ENCODE measurements at places on chromosomes 5 and 9.

DNA sequence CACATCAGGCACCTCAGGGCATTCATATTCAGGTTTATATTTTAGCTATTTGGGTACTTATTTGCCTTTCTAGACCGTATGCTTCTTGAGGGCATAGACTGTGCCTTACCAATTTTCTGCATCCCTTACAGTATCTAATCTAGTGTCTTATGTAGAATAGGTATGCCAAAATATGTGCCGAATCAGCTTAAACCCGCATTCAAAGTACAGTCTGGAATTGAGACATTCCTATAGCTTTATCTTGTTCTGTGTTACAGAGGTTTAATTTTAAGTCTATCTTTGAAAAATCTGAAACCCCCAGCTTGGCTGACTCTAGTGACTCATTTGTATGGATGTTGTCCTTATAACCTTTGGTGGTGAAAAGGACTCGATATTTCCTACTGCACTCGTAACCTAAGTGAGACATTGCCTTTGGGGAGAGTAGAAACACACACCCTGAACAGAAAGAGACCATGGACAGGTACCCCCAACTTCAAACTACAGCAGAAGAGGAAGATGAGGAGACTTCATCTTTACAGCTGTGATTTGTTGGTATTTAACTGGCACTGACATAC is 27.0 kb upstream of the TMOD1 start:
- no peak for DNase-seq

DNA sequence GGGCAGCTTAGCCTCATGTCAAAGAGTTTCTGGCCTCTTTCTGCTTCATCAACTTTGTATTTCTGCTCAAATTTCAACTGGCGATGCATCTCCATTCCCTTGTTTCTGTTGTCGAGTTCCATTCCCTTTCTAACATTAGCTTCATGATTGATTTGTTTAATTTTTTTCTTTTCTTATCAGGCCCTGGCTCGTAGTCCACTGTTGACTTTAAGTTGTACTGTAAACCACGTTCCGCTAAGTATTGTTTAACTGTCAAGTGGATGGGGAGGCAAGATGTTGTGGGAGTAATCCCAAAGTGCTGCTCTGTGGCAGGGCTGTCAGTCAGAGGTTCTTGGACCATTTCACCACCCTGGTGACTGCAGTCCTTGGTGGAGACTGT is 309.1 kb downstream of the PSAT1 start:
- no peak for DNase-seq

DNA sequence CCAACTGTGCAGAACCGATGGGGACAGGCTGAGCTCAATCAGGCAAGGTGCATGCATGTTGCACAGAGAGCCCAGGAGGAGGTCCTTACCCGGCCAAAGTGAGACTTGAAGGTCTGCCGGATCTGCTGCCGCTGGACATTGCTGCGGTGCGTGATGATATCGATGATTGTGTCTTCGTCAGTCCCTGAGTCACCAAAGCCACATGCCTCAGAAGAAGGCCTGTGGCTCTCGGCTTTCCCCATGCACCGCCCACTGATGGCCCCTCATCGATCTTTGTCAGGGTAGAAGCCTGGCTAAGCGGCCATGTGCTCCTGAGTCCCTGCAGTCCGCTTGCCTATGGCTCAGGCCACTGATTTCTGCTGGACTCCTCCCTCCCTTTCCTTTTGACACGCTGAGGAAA is 34.8 kb downstream of the ANXA6 start:
- no peak for DNase-seq

- DNase-seq = no peak
Observed at GRCh38 chr5:164146223-164146622, 640.8 kb downstream of the MAT2B start.

GRCh38 chr5:89435347-89435746 is 552.4 kb upstream of the MEF2C start:
- no peak for DNase-seq

DNA sequence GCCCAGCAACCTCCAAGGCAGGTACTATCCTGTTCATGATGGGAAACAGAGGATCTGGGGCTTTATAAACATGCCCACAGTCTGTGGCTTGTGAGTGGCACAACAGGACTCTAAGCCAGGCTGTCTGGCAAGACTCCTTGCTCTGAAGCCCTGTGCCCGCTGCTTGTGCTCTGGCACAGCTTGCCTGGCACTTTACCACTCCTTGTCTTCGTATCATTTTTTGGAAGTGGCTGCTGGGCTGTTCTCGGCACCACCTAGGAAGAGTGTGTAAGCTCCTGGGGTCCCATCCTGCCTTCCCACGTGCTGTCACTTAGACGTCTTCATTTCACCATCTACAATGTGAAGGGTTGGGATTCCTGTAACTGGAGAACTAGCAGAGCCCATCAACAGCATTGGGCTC is 59.3 kb upstream of the GLRX start:
- DNase-seq = no peak

DNA sequence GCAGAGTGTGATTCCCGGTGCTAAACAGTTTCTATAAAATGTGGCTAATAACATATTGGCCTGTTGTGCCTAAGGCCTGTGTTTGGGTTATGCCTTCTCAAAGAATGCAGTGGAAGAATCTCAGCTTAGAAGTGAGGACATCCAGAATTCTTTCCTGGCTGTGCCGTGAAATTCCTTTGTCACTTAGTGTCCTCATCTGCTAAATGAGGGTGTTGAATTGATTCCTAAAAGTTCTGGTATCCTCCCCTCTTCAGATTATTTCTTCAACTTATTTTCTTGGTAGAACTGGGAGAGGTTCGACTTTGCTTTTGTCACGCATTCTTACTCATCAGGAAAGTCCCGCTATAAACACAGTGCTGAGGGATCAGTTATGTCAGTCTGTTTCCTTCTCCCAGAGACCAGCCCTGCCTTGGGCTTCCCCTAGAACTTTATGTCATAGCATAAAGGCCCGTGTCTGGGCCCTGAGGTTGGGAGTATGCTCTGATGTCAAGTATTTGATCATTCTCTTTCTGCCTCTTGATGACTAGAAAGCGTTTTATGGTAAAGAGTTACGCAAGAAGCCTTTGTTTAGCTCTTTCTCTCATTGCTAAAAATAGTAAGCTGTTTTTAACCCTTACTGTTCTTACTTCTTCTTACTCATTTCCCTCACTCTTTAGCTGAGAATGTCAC is 29.5 kb downstream of the MTAP start:
- DNase-seq = no peak

GRCh38 chr5:135237748-135238103 is 161.3 kb downstream of the MACROH2A1 start:
- DNase-seq = no peak

DNA sequence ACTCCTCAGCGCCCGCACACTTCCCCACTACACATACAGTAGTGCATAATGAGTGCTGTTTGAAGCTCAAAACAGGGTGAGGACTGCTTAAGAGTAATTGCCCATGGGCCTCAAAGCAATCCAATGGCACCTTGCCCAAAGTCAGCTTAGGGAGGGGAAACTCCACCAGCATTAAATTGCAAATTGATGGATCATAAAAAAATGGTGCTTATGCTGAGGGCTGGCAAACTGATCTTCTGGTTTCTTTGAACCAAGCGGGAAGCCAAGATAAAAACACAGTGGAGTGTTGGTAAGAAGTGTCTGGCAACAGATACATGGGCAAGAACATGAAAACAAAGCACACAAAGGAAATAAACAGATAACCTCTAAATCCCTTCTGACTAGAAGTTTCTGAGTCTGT is 28.0 kb downstream of the TLE1 start:
- DNase-seq = no peak

DNA sequence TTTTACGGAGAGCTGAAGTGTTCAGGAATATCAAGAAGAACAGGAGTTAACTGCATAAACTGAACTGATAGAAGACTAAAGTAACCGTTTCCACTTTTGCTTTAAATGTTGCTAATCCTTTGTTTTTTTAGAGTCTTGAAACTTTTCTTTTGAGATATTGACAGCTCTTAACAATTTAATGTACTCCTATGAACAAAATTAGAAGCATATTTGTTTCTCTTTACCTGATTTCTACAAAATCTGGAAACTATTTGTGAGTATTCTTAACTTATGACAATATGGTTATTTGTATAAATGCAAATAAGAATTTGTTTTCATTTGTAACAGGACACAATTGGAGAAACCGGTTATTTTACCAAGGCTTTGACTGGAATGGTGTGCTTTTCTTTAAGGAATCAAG is 89.5 kb upstream of the FAM120A start:
- DNase-seq = no peak

DNA sequence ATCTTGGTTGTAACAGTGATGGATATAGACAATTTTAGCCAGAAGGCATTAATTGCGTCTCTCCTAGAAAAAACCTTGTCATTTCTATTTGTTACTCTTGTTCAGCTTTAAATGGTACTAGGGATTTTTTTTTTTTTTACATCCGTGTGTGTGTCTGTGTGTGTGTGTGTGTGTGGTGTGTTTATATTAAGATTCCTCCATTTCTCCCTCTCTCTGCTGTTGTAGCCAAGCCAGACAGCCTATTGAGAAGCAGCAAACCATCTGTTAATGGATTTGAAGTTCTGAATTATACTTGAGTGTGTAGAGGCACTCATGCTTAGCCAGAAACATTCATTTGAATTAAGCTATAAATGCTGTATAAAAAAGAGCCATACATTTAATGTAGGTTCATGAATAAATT is 72.3 kb downstream of the SLF1 start:
- DNase-seq = no peak

GRCh38 chr9:34664281-34665066 is 2.0 kb upstream of the CCL27 start:
- DNase-seq = peak; percentile 91

GRCh38 chr5:135210286-135211055 is 176.4 kb upstream of the PITX1 start:
- DNase-seq = no peak

GRCh38 chr5:9932770-9933169 is 302.6 kb upstream of the TAS2R1 start:
- peak; percentile 10 for DNase-seq

GRCh38 chr9:134190232-134191121 is 26.1 kb upstream of the RNU6ATAC start:
- no peak for DNase-seq

DNA sequence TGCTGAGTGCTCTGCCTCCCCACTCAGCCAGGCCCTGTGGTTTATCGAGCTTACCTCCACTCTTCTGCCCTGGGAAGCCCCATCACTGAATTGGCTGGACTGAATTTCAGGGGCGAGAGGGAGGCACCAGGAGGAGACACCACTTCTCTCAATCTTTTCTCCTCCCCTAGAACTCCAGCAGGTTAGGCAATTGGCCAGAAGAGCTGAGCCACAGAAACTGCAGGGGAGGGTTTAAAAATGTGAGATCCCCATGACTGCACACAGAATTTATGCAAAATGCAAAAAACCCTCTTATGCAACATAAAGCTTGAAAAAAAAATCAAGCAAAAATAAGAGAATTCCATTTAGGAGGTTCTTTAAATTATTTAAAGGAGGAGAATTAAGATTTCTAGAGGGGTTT is 29.9 kb downstream of the TUT7 start:
- DNase-seq = no peak

DNA sequence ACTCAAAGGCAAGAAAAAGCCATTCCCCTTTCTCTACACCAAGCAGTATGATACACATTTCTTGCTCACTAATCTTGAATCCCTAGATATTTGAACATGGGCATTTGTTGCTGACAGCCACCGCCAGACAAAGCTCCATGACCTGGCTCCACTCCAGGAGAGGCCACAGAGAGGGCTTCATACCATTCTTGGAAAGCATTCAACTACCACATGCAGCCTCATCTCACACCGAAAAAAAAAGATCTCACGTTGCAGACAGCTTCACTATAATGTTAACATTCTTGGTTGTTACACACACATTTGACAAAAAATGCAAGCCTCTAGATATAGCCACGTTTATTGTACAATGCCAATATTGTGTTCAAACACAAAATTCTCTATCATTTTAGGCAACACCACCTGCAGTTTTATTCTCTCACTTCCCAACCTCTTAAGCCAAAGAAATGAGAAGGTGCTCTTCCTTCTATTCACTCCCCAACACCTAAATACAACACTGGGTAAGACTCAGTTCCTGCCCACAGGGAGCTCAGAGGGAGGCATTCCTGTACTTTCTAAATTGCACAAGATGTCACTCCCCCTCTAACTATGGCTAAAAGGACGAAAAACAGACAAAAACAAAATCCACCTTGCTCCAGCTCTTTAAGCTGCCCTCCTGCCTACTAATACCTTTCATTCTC is 222.4 kb downstream of the TSSK1B start:
- DNase-seq = no peak

DNA sequence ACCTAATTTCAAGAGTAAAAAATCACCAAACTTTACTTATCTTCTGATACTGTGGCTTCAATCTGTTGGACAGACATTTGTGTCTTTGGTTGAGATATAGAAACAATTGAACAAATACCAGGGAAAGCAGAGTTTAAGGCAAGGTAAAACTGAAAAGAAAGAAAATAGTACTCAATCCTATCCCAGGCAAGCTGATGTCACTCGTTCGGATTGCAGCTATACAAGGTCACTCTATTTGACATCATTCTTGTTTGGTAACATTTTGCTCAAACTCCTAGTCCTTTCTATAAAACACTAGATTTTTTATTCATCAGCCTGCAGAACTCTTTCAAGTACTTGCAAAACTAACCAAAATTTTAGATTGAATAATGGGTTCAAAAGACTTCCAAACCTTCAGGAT is 91.9 kb upstream of the ANKRD55 start:
- DNase-seq = no peak

DNA sequence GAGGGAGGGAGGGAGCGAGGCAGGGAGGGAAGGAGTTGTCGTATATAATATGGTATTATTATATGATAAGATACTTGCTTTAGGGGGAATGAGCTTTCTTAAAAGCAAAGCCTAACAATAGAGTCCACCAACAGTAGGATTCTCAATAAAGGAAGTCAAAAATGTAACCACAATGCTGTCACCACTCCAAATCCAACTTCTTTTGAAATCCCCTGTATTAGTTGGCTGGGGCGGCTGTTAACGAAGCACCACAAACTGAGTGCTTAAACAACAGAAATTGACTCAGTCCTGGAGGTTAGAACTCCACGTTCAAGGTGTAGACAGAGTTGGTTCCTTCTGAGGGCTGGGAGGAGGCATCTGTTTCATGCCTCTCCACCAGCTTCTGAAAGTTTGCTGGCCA is 23.1 kb downstream of the GAS1 start:
- DNase-seq = no peak

DNA sequence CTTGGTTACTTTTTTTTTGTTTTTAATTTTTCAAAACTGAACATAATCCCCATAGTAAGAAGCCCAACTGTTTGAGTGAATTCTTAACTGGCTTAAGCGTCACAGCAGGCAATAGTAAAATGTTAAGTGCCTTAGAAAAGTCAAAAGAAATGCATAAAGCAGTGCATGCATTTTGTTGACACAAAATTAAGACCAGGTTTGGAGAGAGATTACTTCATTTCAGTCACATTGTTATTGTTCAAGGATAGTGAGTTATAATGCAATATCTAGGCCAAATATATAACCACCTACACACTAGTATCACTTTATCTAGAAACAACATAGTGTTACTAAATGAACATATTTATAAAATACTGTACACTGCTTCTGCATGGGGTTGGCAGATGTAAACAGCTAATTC is 116.9 kb upstream of the KLF9 start:
- DNase-seq = no peak

GRCh38 chr5:98784411-98784810 is 10.9 kb downstream of the RGMB start:
- no peak for DNase-seq

- DNase-seq = no peak
Observed at GRCh38 chr9:21750021-21750735, 52.3 kb upstream of the MTAP start.

GRCh38 chr9:71985297-71985911 is 74.0 kb downstream of the C9orf85 start:
- no peak for DNase-seq

- DNase-seq = no peak
Observed at GRCh38 chr5:177035976-177036375, 13.5 kb downstream of the ZNF346 start.
